ENCODE measurements at places on chromosomes 6 and 20. TPM values are rescaled to one million over a fixed set of nuclear protein-coding genes. Genes with fewer than 3 reads are reported as not detected.

Gene ZC3H12D
- total RNA-seq, result 48.7 TPM

Gene SPTLC3
- total RNA-seq, result not detected

Gene RAET1E
- total RNA-seq, result not detected

Gene TCF21
- not detected for total RNA-seq

Gene CRYBG1
- 0.15 TPM for total RNA-seq

Gene EDN3
- total RNA-seq, result not detected

Gene NXT1
- total RNA-seq, result 12.6 TPM

Gene TTLL9
- 1.5 TPM for total RNA-seq

Gene SLC44A4
- not detected for total RNA-seq

Gene HLA-DOA
- total RNA-seq, result 0.69 TPM

Gene ADGRB3
- total RNA-seq, result 7.3 TPM

Gene LAMA2
- total RNA-seq, result 2.4 TPM

All from glutamatergic neuron (in vitro differentiated cells).